ENCODE measurements at places on chromosomes 3 and 15.

- no peak for DNase-seq
These were observed 163.9 kb downstream of the PEX5L start for GRCh38 chr3:179872842-179873241.

GRCh38 chr15:23687143-23687470, at the start of gene NDN:
TSS of gene NDN (minus strand) at chr15:23687305. CDS start at chr15:23687217, 88 bp downstream.
- DNase-seq, result no peak

DNA sequence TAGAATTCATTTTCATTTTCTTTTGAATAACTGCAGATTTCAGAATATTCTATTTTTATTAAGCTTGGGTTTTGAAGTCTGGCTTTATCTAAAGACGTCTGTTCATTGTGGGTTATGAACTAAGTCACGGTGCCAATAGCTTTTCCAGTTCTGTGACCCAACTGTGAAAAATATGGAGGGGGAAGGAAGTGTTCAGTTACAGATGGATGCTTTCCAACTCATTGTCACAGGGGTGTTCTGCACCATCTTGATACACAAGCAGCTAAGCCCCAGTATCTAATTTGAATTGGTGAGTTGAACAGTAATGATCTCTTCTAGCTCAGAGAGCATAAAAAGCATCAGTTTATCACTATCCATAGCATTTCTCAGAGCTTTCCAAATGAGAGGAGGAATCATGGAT, 710.6 kb downstream of the EDEM1 start:
- no peak for DNase-seq

DNA sequence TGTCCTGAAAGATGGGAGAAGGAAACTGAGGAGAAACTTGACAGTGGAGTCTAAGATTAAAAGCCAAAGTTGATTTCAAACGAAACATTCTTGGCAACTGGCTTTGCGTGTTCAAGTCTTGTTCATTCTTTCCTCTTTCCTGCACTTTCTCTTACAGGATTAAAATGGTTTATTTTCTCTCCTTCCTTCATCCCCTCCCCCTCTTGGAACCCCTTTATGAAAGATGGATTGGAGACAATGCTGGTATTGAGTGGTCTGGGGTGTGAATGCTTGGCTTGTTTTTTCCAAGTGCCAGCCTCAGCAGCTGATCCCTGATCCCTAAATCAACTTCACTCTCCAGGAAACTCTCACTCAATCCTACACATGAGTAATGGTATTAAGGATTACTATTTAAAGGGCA, 703 bp upstream of the LSAMP start:
- no peak for DNase-seq

- DNase-seq, result no peak
These were observed 88.3 kb downstream of the KLF15 start for GRCh38 chr3:126268866-126269265.

All from HCEC 1CT (cell line).